ENCODE measurements at places on chromosomes 3 and 15.

DNA sequence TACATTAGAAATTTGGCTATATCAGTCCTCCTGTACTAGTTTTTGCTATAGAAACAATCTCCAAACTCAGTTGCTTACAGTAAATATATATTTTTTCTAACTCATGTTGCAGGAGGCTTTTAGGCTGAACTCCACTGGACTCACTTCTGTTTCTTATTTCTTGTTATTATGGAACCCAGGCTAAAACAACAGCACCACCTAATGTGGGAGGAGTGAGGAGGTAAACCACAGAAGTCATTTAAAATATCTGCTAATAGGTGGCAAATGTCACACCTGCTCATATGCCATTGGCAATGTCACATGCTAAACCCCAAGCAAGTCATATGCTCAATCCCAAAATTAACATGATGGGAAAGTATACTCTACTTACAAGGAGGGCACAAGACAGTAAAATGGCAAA, 462.2 kb downstream of the PLOD2 start:
- DNase-seq = no peak

DNA sequence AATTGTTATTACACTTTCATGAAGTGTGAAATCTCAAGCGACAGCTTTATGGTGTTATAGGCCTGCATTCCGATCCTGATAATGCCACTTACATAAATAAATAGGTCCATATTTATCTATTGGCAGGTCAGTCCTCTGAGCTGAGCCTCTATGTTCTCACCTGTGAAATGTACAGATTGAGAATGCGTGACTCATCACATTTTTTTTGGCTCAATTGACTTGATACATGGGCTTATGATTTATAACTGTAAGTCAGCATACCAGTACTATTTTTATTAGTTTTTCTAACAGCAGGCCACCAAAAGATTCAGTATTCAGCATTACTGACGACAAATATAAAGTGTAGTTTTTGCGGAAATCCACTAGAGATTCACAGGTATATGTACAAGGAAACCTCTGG, 344.4 kb downstream of the ROBO1 start:
- DNase-seq = no peak

DNA sequence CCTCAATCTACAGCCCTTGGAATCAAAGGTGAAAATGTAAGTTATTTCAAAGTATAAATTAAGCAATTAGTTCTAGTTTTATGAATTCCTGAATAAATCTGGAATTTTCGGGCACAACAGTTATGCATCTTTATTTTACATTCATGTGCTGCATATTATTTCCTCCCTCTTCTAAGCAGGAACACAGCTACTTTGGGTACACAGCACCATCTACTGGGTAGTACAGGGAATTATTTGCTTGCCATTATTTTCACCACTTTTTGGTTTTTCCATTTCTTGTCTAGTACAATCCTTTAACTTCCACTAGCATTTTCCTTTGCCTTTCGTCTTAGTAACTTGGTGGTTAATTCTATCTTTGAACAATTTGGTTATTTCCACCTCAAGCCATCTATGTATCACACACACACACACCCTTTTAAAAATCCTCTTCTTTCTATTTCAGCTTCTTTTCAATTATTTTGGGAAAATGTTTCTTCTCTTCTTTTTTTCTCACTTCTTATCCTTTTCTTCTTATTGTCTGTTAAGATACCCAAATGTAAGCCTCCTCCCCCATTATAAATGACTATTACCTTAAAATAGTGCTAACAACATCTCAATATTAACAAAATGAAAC, 451.0 kb downstream of the MFSD1 start:
- no peak for DNase-seq

- DNase-seq = no peak
These were observed 78.8 kb downstream of the AAGAB start for GRCh38 chr15:67175643-67176071.

- no peak for DNase-seq
These were observed 240.1 kb downstream of the XXYLT1 start for GRCh38 chr3:195030791-195031321.

GRCh38 chr15:93047621-93048425, 41.2 kb downstream of the RGMA start:
- no peak for DNase-seq

- no peak for DNase-seq
These were observed 23.9 kb upstream of the PLSCR2 start for GRCh38 chr3:146493221-146493620.

DNA sequence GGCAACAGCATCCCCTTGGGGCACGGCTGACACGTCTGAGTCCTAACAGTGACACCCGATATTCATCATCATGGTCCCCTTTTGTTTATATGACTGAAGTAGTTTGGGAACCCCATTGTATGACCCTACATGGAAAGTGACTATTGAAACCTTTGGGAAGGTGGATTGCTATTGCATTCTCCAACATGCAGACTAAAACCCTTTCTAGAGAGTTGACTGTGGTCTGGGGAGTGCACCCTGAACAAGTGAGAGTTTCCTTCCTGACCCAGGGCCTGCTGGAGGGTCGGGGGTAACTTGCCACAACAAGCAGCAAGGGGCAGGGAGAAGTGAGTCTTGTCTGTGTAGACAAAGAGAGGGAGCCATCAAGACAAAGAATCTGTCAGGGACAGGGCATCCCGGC, 54.4 kb downstream of the ISG20 start:
- DNase-seq = no peak

GRCh38 chr3:129038121-129038855, 22.3 kb upstream of the GP9 start:
- DNase-seq = no peak

- no peak for DNase-seq
These were observed 205.5 kb downstream of the STAG1 start for GRCh38 chr3:136546720-136547119.

All from anterior cingulate cortex (tissue), 58 donors.